Activated T-cell treated with anti-CD3 and anti-CD28 coated beads, Interleukin-2, amount 50 U/mL, for 72 hours (primary cell): ENCODE measurements at places on chromosomes 16 and 17. TPM values are rescaled to one million over a fixed set of nuclear protein-coding genes. Genes with fewer than 3 reads are reported as not detected.

Gene KRTAP4-1
- not detected for total RNA-seq

Gene TBX2
- total RNA-seq, result 0.10 TPM

Gene ZNF174
- 11.4 TPM for total RNA-seq

Gene GFAP
- not detected for total RNA-seq

Gene KRTAP4-6
- not detected for total RNA-seq

Gene AOC2
- total RNA-seq, result 11.5 TPM

Gene SETD1A
- total RNA-seq, result 25.5 TPM

Gene IQCK
- 3.7 TPM for total RNA-seq

Gene KCNAB3
- total RNA-seq, result 10.3 TPM

Gene EVI2B
- 28.0 TPM for total RNA-seq

Gene TPSD1
- not detected for total RNA-seq

Gene CCL22
- total RNA-seq, result 8.0 TPM

Gene BTBD17
- not detected for total RNA-seq

Gene CFAP119
- 3.2 TPM for total RNA-seq

Gene ITGAL
- total RNA-seq, result 517 TPM

Gene GNGT2
- 27.5 TPM for total RNA-seq

Gene PRSS22
- not detected for total RNA-seq

Gene GINS2
- 55.6 TPM for total RNA-seq

Gene IFI35
- total RNA-seq, result 63.3 TPM

Gene HSPB9
- 0.28 TPM for total RNA-seq

Gene ABCA6
- total RNA-seq, result 0.37 TPM

Gene MARCHF10
- total RNA-seq, result not detected

Gene HOXB7
- total RNA-seq, result 1.3 TPM

Gene ACSF2
- total RNA-seq, result 43.0 TPM

Gene PTX4
- not detected for total RNA-seq

Gene CCL17
- total RNA-seq, result 7.4 TPM

Gene C17orf50
- total RNA-seq, result not detected

Gene C16orf89
- total RNA-seq, result not detected

Gene ADAMTS18
- not detected for total RNA-seq

Gene NAE1
- 94.5 TPM for total RNA-seq

Gene PPM1E
- 0.07 TPM for total RNA-seq

Gene ADAM11
- 1.6 TPM for total RNA-seq

Gene C16orf86
- 5.9 TPM for total RNA-seq

Gene RHOT1
- total RNA-seq, result 24.2 TPM

Gene PRCD
- total RNA-seq, result 1.1 TPM
